Stomach (tissue), 19 donors: ENCODE measurements at places on chromosomes 3 and 15. TPM values are rescaled to one million over a fixed set of nuclear protein-coding genes. Genes with fewer than 3 reads are reported as not detected.

DNA sequence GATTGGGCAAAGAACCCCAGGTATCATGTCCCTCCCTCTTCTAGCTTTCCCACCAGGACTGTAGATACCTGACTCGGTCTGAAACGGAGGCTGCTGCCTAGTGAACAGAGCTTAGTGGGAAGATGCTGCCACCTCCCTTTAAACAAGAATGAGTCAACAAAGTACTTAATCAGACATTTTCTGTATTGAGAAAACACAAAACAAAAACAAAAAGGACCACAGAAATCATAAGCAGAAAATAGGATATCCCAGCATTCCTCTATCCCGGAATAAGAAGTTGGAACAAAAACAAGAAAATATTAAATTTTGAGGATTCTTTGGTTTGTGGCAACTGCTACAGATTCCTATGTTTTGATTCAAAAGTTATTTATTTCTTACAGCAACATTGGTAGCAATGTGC, 51.7 kb upstream of the COL8A1 start:
- no peak overlapping the region for H3K27ac ChIP-seq
- H3K4me1 ChIP-seq: no peaks in the 10 kb centered on the region
- H3K27me3 ChIP-seq: no peaks in the 10 kb centered on the region
- no peak for DNase-seq

DNA sequence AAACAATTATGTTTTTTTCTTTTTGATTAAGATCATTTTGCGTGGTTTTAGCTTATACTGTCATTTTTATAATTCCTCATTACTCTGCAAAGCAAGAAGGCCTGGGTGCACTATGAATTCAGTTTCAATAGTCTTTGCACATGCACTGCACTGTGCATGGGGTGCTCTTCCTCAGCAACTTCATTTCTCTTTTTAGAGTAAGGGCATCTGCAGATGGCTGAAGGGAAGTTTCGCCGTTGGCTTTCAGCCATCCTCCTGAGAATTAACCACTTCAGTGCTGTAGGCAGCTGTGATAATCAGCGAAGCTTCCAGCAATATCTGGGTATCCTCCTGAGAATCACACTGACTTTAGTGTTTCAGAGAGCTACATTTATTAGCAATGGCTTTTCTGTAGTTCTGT, 284.8 kb downstream of the GBE1 start:
- H3K4me3 ChIP-seq: no peak overlapping the region
- no peaks in the 10 kb centered on the region for H3K27me3 ChIP-seq
- no peaks in the 10 kb centered on the region for H3K36me3 ChIP-seq

Gene KLF15
- 21.6 TPM for total RNA-seq

GRCh38 chr15:72474912-72475628, 940 bp downstream of the ARIH1 start:
- peak; percentile 81 for DNase-seq
- peak overlapping the region; percentile 94 for H3K4me3 ChIP-seq
- H3K27ac ChIP-seq: peak overlapping the region; percentile 100
- no peaks in the 10 kb centered on the region for H3K27me3 ChIP-seq
- peaks cover 7% of the 10 kb centered on the region for H3K36me3 ChIP-seq

- no peak for DNase-seq
- H3K4me1 ChIP-seq: no peaks in the 10 kb centered on the region
- H3K27me3 ChIP-seq: no peaks in the 10 kb centered on the region
- H3K36me3 ChIP-seq: no peaks in the 10 kb centered on the region
- H3K27ac ChIP-seq: no peak overlapping the region
- H3K4me3 ChIP-seq: no peak overlapping the region
These were observed 300.7 kb downstream of the SHOX2 start for GRCh38 chr3:157805538-157805937.

Gene PLD1
- 7.6 TPM for total RNA-seq

Gene IQCF5
- total RNA-seq: not detected

Gene MKRN2
- 39.1 TPM for total RNA-seq

Gene PIK3CA
- total RNA-seq: 67.0 TPM

- H3K27me3 ChIP-seq: no peaks in the 10 kb centered on the region
- no peaks in the 10 kb centered on the region for H3K4me1 ChIP-seq
- H3K4me3 ChIP-seq: no peak overlapping the region
- H3K27ac ChIP-seq: no peak overlapping the region
These were observed 22.0 kb upstream of the FAM3D start for GRCh38 chr3:58688574-58688973.

DNA sequence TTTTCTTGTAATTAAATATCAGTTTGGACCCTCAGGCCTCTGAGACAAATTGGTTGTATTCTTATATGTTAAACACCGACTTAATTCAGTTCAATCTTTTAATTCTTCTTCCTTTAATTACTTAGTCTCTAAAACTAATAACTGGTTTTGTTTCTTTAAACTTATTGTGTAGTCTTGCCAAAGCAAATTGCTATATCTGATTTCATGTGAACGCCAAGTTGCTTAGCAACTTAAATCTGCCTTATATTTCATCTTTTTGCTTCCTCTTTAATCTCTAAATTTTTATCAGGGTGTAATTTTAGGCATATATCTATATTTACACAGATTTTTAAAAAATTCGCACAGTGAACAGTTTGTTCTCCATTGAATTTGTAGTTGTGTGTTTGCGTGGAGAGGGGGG, 82.2 kb downstream of the CADM2 start:
- H3K36me3 ChIP-seq: no peaks in the 10 kb centered on the region
- no peak overlapping the region for H3K4me3 ChIP-seq
- no peak overlapping the region for H3K27ac ChIP-seq
- DNase-seq: no peak

Gene KCNMB2
- total RNA-seq: not detected

DNA sequence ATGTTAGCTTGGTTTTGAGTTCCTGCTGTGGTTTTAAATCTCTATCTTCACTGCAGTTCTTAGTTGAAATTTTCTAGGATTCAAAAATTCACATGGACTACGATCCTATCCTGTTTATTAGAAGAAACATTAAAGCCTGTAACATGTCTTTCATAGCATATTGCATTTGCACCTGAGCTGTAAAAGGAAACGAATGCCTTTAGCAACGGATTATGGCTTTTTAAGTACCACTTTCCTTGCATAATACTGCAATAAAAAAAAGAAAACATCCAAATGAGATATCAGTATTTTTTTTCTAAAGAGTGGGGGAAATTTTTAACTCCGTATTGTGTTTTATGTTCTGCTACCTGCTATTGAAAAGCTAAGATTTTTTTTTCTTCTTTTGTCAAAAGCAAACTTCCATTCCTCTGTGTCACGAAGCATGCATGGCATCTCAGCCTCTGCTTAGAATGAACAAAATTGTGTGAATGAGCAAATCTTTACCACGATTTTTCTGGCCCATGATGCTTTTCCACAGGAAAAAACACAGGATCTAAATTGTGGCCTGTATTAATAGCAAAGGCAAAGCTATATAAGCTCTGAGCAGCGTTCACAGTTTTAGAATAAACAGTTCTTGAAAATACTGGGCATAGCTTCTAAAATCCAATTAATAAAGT, 110.0 kb upstream of the CDIN1 start:
- H3K27me3 ChIP-seq: no peaks in the 10 kb centered on the region
- no peak overlapping the region for H3K27ac ChIP-seq
- no peak for DNase-seq
- H3K4me1 ChIP-seq: no peaks in the 10 kb centered on the region

GRCh38 chr15:38667890-38668850, 103.6 kb upstream of the RASGRP1 start:
- no peak overlapping the region for H3K4me3 ChIP-seq
- H3K27me3 ChIP-seq: peaks cover 10% of the 10 kb centered on the region
- no peak overlapping the region for H3K27ac ChIP-seq
- DNase-seq: no peak
- no peaks in the 10 kb centered on the region for H3K36me3 ChIP-seq

DNA sequence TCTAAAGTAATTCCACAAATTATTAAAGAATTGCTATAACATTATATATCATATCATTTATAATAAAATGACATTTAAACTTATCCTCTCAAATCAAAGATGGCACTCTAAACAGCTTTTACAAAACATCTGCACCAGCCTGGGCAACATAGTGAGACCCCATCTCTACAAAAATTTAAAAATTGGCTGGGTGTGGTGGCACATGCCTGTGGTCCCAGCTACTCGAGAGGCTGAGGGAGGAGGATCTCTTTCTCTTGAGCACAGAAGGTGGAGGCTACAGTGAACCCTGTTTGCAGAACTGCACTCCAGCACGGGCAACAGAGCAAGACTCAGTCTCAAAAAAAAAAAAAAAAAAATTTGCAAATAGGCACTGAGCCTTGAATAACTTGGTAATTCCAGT, 63.1 kb downstream of the PIK3CB start:
- H3K36me3 ChIP-seq: peaks cover 14% of the 10 kb centered on the region
- no peak overlapping the region for H3K27ac ChIP-seq
- no peaks in the 10 kb centered on the region for H3K27me3 ChIP-seq
- H3K4me3 ChIP-seq: no peak overlapping the region
- no peak for DNase-seq
- peaks cover 15% of the 10 kb centered on the region for H3K4me1 ChIP-seq

DNA sequence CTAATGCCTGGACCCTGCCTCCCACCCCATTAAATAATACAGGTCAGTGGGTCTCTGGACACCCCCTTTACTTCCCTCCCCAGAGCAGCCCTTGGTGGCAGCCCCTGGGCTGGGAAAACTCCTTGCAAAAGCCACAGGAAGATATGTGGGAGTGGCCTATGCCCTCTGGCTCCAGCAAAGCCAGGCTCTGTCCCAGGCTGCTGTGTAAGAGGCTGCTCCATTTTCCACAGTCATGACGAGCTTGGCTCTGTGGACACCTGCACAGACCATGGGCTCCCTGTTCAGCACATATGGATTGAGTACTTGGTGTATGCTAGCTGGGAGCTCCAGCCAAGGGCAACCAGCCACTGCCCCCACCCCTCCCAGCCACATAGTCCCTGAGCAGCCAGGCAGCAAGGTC, 13.0 kb downstream of the CACNA2D2 start:
- DNase-seq: no peak
- H3K36me3 ChIP-seq: no peaks in the 10 kb centered on the region
- H3K4me1 ChIP-seq: no peaks in the 10 kb centered on the region

Gene PRSS50
- total RNA-seq: not detected

Gene EPHA3
- total RNA-seq: 5.5 TPM

DNA sequence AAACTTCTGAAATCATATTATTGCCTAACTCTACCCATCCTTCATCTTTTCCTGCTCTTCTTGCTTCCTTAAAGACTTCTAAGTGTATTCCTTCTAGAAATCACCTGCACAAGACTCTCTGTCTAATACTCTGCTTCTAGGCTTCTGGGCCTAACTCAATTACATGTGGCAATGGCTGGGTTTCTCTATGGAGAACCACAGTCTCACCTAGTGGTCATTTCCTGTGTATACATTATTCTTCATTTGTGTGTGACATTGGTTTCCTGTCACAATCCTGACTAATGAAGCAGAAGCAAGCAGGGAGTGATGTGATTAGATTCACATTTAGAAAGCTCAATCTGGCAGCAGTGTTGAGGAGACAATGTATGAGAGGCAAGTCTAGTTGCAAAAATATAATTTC, 16.9 kb upstream of the CLDN1 start:
- H3K36me3 ChIP-seq: no peaks in the 10 kb centered on the region
- H3K27ac ChIP-seq: no peak overlapping the region
- no peaks in the 10 kb centered on the region for H3K4me1 ChIP-seq
- H3K4me3 ChIP-seq: no peak overlapping the region
- no peaks in the 10 kb centered on the region for H3K27me3 ChIP-seq
- peak; percentile 41 for DNase-seq

DNA sequence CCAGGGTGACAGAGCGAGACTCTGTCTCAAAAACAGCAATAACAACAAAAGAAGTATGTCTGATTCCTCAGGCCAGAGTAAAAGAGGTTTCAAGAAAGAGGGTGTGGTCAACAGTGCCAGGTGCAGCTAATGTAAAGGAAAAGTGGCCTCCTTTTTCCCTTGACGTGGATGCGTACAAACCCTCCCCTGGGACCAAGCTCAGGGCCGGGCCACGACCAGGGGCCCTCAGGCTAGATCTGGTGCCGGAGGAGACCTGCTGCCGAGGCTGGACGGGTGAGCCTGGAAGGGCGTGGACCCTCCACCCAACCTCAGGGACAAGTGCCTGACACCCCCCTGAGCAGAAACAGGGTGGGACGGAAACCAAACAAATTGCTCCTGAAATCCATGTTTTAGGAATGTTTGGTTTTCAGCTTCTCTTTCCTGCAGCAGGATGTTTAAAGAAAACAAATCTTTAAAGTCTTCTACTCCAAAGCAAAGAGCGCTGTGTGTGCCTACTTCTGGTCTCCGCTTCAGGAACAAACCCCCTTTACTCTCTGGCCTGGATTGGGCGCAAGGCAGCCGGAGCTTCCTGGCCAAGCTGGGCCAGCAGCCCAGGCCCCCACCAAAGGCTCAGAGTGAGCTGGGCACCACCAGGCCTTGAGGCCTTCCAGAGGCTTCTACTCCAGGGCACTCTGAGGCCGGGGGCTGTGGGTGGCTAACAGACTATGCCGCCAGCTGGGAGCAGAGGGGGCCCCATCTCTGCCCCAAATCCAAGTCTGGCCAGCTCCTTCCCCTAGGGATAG, 21.4 kb downstream of the ZDHHC19 start:
- no peak overlapping the region for H3K27ac ChIP-seq
- no peaks in the 10 kb centered on the region for H3K36me3 ChIP-seq
- H3K4me3 ChIP-seq: no peak overlapping the region
- peak; percentile 62 for DNase-seq
- peaks cover 33% of the 10 kb centered on the region for H3K4me1 ChIP-seq

Gene PTPRG
- 96.0 TPM for total RNA-seq

DNA sequence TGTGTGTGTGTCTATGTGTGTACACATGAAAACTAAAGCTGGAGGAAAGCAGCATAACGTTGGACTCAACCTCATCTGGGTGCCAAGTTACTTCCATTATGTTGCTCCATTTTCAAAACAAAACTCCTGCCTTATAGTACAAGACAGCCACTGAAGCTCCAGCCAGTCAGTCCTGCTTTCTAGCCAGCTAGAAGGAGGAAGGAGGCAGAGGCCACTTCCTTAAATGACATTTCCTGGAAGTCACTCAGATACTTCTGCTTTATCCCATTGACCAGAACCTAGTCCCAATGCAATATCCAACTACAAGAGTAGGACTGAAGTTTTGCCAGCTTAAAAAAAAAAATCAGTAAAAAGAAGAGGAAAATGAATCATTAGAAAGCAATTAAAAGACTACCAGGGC, 31.7 kb downstream of the CADPS start:
- H3K27me3 ChIP-seq: no peaks in the 10 kb centered on the region
- H3K27ac ChIP-seq: no peak overlapping the region

- DNase-seq: no peak
- H3K27me3 ChIP-seq: no peaks in the 10 kb centered on the region
- no peak overlapping the region for H3K27ac ChIP-seq
- H3K36me3 ChIP-seq: no peaks in the 10 kb centered on the region
These were observed 198.7 kb downstream of the CNTN3 start for GRCh38 chr3:74415731-74416130.
